ENCODE measurements at places on chromosomes 3 and 15.

- no peak for DNase-seq
Observed at GRCh38 chr3:191493336-191493735, 32.4 kb downstream of the PYDC2 start.

GRCh38 chr15:68054628-68055223 is 611 bp downstream of the PIAS1 start:
- DNase-seq, result peak; percentile 4

DNA sequence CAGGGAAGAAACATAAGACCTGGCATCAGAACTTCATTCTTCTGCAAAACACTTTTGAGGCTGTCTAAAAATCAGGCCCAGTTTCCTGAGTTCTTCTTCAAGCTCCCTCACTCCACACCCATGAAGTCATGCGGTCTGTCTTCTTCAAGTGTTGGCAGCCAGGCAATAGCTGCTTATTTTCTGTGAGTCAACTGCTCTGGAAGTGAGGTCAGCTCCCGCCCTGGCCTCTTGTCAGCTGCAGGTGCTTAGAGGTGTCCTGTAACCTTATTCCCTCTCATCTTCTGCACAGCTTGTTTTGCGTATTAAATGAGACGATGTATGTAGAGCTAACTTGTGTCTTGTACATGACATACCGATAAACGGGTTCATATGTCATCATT is 226.1 kb downstream of the ADAMTS17 start:
- no peak for DNase-seq

DNA sequence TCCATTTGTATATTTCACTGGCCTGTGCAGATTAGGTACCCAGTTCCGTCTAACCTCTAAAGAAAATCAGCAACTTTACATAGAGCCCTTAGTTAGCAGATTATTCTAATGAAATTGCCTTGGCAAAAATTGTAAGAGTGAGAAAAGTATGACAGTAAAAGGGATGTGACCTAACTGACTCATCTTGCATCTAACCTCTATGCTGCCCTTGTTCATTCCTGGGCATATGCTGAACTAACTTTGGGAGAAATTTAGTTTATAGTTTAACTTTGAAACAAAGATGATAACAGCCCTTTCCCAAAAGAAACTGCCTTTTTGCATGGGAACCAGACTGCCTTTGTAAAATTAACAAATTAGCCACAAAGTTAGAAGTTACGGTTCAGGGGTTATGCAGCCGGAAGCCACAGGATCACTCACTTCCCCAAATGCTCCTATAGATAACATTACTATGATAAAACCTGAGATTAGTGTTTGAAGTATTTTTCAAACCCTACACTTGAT is 839.8 kb upstream of the ALCAM start:
- DNase-seq, result no peak

DNA sequence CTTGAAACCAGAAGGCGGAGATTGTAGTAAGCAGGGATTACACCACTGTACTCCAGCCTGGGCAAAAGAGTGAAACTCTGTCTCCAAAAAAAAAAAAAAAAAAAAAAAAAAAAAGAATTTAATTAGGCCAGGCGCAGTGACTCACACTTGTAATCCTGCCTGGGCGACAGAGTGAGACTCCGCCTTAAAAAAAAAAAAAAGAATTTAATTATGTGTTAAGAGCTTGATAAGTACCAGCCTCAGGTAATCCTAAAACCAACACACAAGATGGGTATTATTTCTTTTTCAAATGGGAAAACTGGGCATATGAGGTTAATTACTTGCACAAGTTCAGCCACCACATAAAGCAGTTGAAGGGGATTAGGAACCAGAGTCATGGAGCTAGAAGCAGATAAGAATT is 49.0 kb downstream of the PBRM1 start:
- no peak for DNase-seq

GRCh38 chr15:65816441-65816840 is 24.3 kb upstream of the DENND4A start:
- no peak for DNase-seq

GRCh38 chr3:32176989-32177701 is 61.3 kb upstream of the CMTM8 start:
- DNase-seq, result peak; percentile 10

DNA sequence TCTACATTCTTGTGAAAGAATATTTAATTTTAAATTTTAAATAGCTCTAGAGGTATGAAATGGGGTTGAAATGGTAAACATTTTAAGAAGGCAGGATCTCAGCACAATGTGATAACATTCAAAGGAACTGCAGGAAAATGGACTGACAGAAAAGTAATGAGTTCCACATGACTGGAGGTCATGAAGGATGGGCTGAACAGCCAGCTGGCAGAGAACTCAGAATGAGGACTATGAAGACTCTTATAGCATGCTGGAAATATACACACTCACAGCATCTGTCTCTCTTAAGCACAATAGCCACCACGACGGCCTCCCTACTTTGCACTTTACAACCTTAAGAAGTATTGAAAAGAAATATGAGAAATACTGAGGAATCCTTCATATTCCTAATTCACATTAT is 94.7 kb downstream of the TNIK start:
- no peak for DNase-seq

DNA sequence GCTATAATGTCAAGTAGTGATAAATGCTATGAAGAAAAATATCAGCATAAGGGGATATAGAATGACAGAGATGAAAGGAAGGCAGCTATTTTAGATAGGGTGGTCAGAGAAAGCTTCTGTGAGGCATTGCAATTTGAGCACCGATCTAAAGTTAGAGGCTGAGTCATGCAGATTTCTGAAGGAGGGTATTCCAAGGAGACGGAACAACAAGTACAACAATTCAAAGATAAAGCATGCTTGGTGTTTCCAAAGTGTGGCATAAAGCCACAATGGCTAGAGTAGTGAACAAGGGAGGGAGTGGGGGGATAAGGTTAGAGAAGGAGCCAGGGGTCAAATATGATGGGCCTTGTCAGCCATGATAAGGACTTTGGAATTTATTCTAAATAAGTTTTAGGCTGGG is 71.9 kb downstream of the PFN2 start:
- DNase-seq, result no peak

DNA sequence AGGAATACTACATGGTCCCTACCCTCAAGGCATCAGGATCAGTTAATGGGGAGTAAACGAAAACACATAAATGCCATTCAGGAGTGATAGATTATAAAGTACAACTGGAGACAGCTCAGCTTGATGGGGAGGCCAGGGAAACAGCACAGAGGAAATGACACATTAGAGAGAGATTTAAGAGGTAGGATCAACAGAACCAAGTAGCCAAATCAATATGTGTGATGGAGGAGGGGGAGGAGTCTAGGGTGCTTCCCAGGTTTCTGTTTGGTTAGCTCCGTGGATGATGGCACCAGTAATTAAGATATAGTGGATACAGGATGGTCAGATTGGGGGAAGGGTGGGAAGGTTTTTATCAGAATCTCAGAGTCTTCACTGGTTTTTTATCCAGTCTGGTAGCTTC is 229.5 kb upstream of the ROPN1 start:
- DNase-seq, result no peak

GRCh38 chr3:102544741-102545140 is 109.9 kb downstream of the ZPLD1 start:
- no peak for DNase-seq

- DNase-seq, result no peak
Observed at GRCh38 chr3:105534491-105534890, 167.8 kb downstream of the ALCAM start.

Measured in activated CD8-positive, alpha-beta memory T cell treated with anti-CD3 and anti-CD28 coated beads for 4 hours (primary cell).